ENCODE measurements at places on chromosomes 7 and 10. TPM values are rescaled to one million over a fixed set of nuclear protein-coding genes. Genes with fewer than 3 reads are reported as not detected.
A peak's percentile ranks its signal among the peaks of the same experiment; 100 is the strongest.

DNA sequence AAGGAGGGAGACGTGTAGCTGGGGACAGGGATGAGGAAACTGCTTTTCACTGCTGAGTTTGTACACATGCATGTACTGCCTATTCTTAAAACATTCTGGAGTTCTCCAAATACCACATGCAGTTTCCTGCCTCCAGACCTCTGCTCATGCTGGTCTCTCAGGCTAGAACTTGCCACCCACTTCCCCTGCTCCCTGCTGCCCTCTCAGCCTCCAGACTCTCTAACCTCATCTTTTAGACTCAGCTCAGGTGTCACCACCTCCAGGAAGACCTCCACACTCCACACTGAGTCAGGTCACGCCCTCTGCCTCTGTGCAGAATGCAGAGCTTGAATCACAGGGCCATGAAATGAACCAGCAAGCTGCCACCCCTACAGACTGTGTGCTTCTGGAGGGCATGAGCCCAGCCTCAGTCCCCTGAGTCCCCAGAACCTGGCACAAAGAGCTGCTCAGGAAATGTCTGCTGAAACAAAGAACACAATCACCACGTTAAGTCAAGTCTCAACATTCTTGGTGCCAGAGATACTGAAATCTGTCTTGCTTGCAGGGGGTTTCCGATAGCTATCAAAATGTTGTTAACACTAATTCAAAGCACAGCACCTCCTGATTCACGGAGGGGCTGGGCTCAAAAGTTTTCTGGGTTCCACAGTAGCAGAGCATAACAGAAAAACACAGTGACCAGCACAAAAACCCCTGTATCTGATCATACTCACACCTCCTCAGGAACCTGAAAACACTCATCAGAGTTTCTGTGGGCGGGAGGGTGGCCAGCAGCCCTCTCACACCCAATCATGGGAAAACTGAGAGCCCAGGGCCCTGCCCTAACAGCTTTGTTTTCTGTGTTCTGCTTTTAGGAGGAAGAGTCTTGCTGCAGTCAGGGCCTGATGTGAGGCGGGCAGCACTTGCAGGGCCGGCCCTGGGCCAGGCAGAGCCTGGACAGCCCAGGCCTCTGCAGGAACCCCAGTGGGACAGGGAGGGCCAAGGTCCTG lies 21.1 kb downstream of the FAM53B start:
- DNase-seq, result peak; percentile 55

GRCh38 chr7:19621740-19622139 lies 87.1 kb downstream of the POLR1F start:
- no peak for DNase-seq

- DNase-seq, result peak; percentile 51
Measured at GRCh38 chr10:95391581-95392216, 100.9 kb upstream of the PDLIM1 start.

DNA sequence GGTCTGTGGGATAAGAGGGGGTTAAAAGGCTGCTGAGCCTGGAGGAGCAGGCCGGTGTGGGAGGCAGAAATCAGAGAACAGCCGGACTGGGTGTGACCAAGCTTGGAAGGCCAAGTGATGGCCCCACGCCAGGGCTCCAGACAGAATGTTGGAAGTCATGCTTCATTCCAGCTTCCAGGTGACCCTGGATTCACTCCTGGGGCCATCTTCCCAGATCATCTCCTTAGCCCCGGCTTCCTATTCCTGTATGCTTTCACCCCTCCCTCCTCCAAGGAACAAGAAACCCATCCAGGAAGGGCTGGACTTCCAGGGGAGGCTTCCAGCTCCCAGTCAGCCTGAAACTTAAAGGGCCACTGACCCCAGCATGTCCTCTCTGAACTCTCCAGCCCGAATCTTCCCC lies 1.0 kb downstream of the INMT start:
- peak; percentile 87 for DNase-seq

GRCh38 chr7:99543081-99543671 lies 8.7 kb downstream of the FAM200A start:
- DNase-seq, result no peak

DNA sequence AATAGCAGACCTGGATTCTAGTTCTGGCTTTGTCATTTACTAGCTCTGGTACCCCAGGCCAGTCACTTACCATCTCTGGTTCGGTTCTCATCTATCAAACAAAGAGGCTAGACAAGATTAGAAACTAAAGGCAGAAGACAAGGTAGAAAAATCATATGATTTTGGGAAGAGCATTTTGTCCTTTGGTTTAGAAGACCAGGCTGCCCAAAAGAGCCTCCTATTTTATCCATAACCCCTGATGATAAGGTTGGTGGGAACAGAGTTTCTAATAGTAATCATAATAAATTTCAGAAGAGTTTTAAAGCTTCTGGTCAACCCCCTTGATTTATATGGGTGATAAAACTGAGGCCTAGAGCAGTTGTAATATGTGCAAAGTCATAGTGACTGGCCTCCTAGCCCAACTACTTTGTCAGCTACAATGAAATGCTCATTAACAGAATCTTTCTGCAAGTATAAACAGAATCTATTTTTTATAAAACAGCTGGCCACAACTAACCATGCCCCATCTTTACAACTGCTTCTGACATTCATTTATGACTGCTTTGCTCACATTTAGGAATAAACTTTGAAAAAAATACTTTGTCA lies 23.4 kb downstream of the COX15 start:
- no peak for DNase-seq

TAS2R4 gene
- 6.8 TPM for total RNA-seq

WDR86 gene
- 20.3 TPM for total RNA-seq

CCDC71L gene
- total RNA-seq, result 33.9 TPM

FAM13C gene
- total RNA-seq, result 50.9 TPM

Data from testis (tissue), 5 donors.